ENCODE measurements at places on chromosomes 5 and 9.

DNA sequence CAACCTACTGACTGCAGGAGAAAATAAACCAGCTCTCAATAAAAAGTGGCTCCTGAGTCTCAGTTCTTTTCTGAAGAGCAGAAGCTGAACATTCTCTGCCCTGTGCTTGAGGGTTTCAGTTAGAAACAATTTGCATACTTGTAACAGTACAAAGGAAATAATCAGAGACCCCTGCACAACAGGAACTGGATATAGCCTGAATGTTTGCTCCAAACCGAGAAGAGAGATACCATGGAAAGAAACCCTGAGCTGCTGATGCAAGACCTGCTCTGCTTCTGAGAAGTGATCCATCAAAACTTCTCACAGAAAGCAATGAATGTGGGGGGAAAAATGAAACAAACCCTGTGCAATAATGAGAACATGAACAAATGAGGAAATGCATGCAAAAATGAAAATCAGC, 592.9 kb downstream of the SEMA5A start:
- no peak for DNase-seq

DNA sequence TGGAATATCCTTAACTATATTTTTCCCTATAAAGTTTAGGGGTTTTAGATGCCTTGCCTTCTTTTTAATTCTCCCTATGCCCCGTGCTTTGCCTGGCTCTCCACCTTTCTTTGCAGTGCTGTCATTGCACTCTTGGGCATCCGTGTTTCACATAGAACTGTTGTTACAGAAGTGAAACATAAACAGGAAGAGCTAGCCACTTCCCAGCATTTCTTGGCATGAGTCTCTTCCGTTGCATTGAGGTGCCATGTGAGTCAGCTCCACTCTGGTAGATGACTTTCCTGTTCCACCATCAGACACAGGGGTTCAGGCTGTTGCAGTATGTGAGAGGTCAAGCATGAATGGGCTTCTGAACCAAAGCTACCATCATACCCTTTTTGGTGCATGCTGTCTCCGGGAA, 73.4 kb downstream of the ANGPTL2 start:
- DNase-seq = peak; percentile 88

GRCh38 chr9:19423163-19423562, 14.4 kb downstream of the ACER2 start:
- no peak for DNase-seq

- DNase-seq = peak; percentile 97
These were observed 10.6 kb downstream of the PRR7 start for GRCh38 chr5:177456976-177457851.

GRCh38 chr5:178069909-178070308, 43.4 kb upstream of the N4BP3 start:
- peak; percentile 10 for DNase-seq
